Stimulated activated CD4-positive, alpha-beta T cell treated with anti-CD3 and anti-CD28 coated beads, Interleukin-4, amount 100 ng/mL, for 24 hours (primary cell): ENCODE measurements at places on chromosomes 1 and 21.
A peak's percentile ranks its signal among the peaks of the same experiment; 100 is the strongest.

DNA sequence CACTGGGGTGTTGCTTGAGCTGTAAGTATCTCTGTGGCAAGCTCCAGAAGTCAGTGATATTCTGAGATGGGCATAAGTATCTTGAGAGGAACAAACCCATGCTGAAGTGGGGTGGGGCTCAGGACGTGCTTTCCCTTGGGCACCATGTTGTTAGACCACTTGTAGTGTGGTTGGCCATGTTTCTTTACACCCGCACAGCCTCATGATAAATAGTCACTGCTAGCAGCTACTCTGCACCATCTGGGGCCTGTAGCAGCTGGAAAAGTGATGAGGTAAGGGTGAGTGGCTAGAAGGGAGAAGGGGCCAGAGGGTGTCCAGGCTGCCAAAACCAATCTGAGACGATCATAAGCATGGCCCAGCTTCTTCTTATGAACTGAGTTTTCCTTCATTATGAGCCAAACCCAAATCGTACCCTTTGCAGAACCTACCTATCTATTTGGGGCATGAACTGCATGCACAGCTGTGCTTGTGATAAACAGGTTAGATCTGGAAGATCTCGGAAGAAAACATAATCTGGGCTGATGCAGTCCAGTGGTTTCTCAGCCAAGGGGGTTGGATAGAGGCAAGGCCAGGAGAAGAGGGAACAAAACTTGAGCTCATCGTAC is 91.9 kb upstream of the IRF2BP2 start:
- no peak for DNase-seq

- no peak for DNase-seq
Observed at GRCh38 chr1:208349694-208350330, 105.6 kb upstream of the PLXNA2 start.

DNA sequence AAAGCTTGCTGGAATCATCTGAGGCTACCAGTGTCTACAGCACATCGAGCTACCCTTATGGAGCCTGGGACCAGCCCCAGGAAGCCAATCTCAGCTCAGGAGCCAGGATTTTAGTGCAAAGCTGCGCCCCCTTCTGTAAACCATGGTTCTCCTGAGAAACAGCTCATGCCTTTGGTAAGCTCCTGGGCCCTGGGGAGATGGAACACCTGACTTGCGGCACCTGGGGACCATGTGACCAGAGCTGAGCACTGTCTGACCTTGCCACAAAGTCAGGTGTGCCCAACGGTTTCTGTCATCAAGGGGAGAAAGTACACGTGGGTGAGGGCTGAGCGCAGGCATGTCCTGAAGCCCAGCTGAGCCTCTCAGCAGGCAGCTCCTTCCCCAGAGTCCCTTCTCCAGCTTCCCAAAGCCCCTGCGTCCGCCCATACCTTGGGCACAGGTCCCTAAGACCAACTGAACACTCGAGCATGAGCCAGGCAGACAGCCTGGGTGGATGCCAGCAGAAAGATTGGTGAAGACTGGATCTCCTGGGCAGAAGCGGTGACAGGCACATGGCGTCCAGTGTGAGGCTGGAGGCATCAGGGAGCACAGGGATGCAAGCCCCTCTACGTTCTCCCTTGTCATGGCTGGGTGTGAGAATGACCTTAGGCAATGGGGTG is 57.9 kb upstream of the TENT5B start:
- DNase-seq, result no peak

GRCh38 chr1:51535006-51535592 is 16.0 kb upstream of the EPS15 start:
- DNase-seq, result peak; percentile 27

DNA sequence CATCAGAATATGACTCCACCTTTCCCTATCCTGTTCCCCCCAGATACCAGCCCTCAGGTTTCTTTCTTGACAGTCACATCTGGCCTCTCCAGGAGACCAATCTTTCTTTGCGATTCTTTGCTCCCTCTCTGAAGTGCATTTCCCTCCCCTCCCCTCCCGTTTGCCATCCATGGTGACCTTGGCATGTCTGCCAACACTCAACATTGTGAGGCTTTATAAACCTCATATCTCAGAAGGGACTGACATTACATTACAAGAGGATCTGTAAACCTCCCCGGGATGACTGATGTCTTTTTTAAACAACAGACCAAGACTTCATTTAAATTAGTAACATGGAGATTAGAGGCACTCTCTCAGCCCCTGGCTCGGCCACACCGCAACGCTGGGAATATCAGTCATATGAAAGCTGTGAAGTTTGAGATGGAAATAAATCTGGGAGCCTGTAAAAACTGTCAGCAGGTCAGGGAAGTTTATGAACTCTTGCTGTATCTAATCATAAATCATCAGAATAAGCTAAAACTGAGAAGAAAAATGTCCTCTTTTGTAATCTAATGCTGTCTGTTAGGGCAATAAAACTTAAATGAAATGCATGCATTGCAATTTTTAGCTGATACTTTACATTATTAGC is 401.7 kb upstream of the PROX1 start:
- no peak for DNase-seq

GRCh38 chr21:45532826-45533360 is 9.3 kb downstream of the SLC19A1 start:
- no peak for DNase-seq

DNA sequence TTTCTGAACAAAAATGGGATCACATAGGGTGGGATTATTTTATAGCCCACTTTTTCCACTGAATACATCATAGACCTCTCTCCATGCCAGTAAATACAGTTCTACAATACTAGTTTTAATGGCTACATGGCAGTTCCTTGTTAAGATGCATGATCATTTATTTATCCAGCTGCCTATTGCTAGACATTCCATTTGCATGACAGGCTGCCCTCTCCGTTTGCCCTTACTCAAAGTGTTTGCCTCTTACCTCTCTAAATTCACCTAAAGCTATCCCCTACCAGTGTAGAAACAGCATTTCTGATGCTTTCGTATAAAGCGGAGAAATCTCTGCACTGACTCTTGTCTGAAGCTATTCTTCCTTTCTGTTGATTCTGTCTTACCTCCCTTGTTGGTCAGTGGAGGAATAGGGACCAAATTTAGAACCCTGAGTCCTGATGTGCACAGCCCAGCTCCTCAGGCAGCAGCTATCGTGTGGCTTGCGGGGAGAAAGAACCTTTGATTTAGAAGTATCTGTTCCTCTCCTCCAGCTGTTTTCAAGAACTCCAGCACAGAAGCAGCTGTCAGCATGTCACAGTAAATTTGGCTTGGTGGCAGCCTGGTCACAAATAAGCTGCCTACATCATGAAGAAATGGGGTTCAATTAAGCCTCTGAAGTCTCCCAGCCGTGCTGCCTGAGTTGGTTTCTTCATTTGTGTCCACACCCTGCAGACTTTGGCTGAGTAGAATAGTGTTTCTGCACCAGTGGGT is 337.3 kb downstream of the PRDM2 start:
- DNase-seq, result no peak

- peak; percentile 85 for DNase-seq
Observed at GRCh38 chr1:53182111-53182593, 14.5 kb upstream of the CPT2 start.
